ENCODE measurements at places on chromosomes 2 and 18. TPM values are rescaled to one million over a fixed set of nuclear protein-coding genes. Genes with fewer than 3 reads are reported as not detected.

The TUBA3E gene
- not detected for polyA plus RNA-seq

The RTP5 gene
- polyA plus RNA-seq = not detected

The UGT1A10 gene
- not detected for polyA plus RNA-seq

DNA sequence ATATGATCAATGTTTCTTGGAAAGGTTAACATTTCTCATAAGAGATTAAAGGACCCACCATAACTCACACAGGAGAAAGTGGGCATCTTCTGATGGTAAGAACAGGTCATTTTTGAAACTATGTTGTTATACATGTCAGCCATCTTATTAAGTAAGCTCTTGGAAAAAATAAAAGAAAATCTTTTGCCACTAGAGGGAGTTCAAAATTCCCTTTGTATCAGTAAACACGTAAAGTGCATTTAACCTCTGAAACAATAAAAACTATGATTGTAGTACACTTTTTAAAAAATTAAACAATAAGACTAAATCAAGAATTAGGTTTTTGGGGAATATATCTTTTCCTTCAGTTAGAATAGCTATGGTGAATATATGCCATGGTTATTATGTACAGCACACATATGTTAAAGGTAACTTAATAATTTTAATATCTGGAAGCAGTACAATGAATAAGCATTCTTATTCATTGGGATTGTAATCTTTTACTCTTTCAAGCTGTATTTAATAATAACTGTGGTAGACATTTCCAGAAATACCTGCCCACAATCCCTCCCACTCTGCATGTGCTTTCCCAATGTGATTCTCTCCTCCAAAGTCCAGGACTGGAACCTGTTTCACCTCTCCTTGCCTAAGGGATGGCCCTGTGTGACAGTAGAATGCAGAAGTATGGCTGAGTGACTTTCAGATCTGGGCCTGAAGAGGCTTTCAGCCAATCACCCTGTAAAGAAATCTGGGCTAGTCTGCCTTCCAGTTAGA is 64.2 kb downstream of the RBMS1 start:
- DNase-seq = no peak

DNA sequence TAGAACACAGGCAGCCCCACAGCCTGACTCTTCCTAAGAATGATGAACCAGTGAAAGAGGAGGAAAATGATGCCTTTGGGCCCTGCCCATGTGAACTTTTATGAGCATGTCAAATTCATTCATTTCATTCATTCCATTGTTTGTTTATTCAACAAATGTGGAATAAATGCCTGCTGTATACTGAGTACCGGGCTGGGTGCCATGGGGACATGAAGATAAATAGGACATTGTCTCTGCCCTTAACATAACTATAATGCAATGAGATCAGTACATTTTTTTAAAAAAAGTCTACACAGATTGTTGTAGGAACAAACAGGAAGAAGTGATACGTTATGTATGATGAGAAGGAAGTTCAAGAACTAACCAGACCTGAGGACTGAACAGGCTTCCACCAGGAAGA is 14.7 kb downstream of the MREG start:
- no peak for DNase-seq

DNA sequence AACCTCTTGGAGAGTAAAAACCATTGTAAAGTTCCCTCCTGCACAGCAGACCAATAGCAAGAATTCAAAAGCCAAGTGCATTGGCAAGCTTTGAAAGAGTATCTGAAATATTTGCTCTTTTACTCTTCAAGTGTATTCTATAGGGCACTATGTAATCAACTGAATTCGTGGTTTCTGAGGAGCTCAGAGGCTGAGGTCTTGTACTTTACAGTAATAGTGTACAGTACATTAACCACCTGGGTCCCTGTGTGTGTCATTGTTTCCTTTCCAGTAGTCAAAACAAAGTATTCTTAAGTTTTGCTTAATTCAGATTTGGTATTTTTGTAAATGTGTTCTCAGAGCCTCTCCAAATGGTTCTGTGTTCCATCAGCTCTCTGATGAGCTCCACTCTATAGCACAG is 769.7 kb downstream of the LRRTM4 start:
- DNase-seq = no peak

DNA sequence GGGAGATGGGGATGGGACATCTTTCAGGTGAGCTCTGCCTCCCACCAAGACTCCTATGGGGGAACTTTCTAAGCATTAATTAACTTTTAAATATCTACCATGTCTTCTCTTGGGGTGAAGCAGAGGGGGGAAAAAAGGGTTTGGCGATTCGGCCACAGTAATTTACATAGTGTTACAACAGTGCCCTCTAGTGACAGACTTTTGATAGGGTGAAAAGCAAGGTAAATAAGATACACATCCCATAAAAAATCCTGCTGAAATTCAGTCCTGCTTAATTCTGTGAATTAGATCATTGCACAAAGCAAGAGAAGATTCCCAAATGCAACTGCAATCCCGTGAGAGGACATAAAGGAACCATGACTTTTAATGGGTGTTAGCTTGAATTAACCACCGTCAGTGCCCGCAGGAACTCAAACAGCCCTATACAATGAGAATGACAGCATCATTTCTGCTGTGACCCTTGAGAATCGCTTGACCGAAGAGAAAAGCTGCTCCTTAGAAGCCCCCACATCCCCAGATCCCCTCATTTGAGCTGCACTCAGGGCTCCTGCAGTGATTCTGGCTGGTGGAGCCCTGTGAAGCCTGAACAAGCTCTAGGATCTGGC is 32.8 kb downstream of the FAM124B start:
- DNase-seq = no peak

DNA sequence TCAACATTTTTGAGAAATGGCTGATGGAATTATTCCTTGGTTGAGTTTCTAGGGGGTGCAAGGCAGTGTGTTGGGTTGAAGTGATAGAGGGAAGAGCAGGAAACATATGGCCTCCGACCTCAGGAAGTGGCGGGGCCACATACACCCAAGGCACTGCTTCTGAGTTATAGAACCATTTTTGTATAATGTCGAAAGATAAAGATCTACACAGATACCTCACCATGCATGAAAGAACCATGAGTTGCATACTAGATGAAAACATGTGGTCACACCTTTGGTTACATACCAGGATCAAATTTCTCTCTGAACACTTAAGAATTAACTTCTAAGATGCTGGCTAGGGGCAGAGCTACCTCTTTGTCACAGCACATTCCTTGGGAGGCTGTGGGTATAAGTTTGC is 23.2 kb downstream of the LAMA3 start:
- no peak for DNase-seq

- no peak for DNase-seq
These were observed 164.6 kb downstream of the LDLRAD4 start for GRCh38 chr18:13382954-13383827.

Measured in BJ (cell line).